ENCODE measurements at places on chromosomes 16 and 17. TPM values are rescaled to one million over a fixed set of nuclear protein-coding genes. Genes with fewer than 3 reads are reported as not detected.

DNA sequence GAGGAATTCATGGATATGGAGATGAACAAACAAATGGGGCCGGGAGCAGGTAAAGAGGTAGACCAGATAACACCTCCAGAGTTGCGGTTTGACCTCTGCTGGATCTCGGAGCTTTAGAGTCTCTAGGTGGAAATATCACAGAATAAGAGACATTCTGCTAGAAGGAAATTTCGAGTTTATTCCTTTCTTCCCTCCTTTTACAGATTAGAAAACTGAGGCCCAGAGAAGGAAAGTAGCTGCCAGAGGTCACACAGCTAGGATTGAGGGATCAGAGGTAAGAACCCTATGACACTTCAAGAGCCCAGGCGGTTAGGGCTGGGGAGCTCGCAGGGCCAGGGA, 7.7 kb upstream of the COL1A1 start:
- DNase-seq = no peak

- DNase-seq = no peak
Measured at GRCh38 chr16:10300905-10301304, 85.0 kb upstream of the ATF7IP2 start.

NGFR gene
- 8.1 TPM for total RNA-seq

DNA sequence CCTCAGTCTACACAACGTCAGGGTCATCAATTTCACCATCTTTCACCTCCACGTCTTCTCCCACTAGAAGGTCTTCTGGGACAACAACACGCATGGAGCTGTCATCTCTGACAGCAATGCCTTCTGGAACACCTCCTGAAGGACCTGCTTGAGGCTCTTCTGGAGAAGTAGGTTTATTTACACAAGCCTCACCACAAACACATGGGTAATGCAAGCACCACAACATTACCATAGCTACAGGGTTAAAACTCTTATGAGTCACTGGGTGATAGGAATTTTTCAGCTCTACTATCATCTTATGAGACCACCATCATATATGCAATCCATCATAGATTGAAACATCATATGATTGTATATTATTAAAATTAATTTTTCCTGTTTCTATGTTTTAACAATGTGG, 215.4 kb downstream of the CHD9NB start:
- DNase-seq = no peak

HSD17B2 gene
- not detected for total RNA-seq

ZSCAN10 gene
- 209 TPM for total RNA-seq

DNA sequence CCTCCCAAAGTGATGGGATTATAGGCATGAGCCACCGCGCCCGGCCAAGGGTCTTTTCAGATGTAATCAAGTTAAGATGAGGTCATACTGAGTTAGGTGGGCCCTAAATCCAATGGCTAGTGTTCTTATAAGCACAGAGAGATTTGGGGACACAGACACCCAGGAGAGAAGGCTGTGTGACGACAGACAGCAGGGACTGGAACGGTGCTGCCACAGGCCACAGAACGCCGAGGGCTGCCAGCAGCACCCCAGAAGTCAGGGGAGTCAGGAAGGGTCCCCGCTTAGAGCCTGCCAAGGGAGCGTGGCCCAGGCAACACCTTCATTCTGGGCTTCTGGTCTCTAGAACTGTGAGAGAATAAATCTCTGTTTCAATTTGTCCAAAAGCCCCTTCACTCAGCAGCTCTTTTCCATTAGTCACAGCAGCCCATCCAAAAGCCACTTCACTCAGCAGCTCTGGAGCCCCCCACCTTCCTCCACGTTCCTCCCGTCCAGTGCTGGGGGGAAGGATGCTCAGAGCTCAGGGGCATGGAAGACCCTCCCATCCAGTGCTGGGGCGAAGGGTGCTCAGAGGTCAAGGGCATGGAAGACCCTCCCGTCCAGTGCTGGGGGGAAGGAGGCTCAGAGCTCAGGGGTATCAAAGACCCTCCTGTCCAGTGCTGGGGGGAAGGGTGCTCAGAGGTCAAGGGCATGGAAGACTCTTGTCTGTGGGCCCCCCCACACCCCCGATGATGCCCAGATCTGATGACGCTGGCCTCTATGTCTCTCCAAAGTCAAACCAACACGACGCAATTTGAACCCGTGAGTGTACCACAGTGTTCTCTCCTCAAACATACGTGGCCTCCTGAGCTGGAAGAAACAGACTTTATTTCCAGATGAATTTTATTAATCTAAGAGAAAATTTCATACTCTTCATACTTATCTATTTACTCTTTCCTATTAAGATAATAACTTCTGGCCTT, 11.9 kb downstream of the RAB40B start:
- DNase-seq = no peak

TMEM231 gene
- total RNA-seq = 8.0 TPM

Measured in H1 (cell line).